ENCODE measurements at places on chromosomes 16 and 17.

GRCh38 chr17:61490540-61490975, 38.3 kb downstream of the TBX4 start:
- peak; percentile 81 for DNase-seq

DNA sequence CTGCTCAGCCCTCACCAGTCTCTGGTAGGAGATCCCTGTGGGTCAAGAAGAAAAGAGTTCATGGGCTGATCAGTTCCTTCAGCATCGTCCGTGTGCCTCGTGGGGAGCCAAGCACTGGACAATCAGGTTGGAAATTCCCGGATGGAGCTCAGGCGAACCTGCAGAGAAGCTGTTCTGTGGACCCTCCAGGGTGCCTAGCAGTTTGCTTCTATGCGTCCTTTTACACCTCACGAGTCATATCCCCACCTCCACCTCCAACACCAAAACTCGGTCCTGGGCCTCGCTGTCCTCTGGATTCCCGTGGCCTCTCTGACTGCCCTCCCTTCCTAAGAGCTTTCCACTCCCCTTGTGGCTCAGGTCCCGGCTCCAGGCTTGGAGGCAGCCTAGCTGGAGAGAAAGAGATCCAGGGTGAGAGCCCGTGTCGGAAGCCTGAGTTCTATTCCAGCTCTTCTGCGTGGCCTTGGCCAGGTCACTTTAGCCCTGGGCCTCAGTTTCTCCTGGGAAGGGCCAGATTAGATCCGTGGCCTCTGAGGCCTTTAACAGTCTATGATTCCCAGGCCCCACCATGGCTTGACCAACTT, 26.2 kb upstream of the PIK3R6 start:
- DNase-seq: no peak

- no peak for DNase-seq
These were observed 1.9 kb downstream of the CREBBP start for GRCh38 chr16:3878610-3879009.

DNA sequence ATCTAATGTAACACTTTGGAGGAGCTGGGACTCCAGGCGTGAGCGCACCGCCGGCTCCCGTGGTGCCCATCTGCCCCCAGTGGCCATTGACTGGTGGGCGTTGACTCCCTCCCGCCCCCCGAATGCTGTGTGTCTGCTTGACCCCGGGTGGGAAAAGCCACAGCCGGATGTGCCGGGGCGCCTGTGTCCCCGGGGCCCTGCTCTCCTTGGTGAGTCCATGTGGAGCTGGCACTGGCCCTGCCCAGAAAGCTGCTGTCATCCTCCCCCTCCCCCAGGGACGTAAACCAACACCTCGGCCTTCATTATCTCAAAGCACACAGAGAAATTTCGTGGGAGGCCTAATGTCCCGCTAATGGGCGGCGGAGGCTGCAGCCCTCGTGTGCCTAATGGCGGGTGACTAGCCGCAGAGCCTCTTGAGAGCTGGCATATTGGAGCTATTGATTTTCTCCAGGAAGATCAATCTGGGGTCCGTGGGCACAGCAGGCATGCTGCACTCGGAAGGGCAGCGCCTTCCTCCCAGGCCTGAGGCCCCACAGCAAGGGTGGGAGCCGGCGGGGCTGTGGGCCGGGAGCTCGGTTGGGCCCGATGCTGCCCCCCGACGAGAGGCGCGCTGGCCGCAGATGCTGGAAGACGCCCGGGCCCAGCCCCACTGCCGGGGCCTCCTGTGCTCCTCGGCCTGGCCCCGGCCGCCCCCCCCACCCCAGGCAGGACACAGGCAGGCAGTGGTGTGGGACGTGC, 4.0 kb upstream of the PERCC1 start:
- no peak for DNase-seq

DNA sequence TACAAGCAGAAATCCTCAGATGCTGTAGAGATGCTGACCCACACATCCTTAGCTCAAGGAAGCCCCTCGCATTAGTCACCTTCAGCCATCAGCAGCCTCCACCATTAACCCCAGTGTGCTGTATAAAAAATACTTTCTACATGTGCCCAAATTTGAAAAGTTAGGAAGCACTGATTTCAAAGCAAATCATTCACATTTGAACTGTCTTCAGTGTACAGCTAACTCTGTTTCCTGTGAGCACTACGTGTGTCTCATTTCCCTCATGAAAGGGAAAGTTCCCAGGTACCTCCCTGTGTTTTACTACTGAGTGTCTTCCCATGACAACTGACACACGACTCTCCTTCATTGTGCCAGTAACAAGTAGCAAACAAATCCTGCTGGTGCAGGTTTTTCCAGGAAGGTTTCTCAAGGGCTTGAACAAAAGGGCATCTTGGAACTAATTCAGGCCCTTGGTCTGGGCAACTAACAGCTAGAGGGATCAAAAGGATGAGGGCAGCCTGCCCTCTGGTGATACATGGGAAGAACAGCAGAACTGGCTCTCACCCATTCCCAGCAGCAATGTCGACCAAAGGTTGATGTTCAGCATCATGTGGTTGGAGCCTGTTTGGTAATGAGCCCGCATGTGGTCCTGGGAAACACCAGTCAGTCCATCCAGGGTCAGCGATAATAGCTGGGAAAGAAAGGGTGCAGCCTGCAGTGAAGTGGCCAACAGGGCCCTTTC, 4.0 kb downstream of the SLC35B1 start:
- peak; percentile 45 for DNase-seq
